ENCODE measurements at places on chromosomes 13 and 19.

DNA sequence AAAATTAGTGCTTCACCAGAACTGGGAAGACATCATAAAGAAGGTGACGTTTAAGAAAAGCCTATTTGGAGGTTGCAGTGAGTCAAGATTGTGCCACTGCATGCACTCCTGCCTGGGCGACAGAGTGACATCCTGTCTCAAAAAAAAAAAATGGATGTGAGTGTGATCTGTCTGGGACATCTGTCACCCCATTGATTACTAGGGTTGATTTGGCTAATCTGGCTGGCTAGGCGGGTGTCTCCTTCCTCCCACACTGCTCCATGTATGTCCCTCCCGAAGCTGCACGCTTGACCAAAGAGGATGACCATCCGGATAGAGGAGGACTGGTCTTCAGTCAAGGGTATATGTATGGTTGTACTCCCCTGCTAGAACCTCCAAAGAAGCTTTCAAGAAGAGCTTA, 2.6 kb downstream of the GTF2F2 start:
- DNase-seq, result no peak

GRCh38 chr13:33642374-33643065, 175.4 kb upstream of the RFC3 start:
- DNase-seq, result no peak

DNA sequence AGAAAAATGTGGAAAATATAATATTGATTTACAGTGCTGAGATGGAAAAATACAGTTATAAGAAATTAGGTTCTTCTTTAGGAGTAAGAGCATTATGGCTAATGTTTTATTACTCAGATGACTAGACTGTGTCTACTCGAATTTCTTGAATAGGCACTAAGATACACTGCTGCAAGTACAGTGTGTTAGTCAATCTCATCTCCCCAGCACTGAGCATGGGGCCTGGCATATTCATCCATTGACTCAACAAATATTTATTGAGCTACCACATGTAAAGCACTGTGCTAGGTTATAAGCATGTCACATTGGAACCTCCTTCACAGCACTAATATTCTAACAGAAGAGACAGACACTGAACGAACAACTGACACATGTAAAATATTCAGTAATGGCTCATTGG, 242.5 kb upstream of the GPC6 start:
- DNase-seq, result no peak

DNA sequence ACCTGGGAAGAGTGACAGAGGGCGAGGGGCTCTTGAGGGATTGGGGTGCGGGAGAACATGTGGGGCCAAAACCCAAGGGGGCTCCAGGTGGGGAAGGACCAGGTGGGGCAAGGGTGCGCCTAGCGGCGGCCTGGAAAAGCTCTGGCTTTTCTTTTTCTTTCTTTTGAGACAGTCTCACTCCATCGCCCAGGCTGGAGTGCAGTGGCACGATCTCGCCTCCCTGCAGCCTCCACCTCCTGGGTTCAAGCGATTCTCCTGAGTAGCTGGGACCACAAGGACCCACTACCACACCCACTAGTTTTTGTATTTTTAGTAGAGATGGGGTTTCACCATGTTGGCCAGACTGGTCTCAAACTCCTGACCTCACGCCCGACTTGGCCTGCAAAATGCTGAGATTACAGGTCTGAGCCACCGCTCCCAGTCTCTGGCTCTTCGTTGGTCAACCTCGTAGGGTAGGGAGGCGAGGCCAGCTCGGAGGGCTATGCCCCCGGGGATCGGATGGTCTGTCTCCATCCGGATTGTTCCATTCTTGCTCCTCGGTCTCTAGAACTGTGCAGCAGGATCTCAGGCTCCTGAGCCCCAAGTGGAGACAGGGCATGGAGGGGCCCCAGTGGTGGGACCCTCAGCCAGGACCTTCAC, 3.7 kb downstream of the GADD45B start:
- DNase-seq, result no peak

DNA sequence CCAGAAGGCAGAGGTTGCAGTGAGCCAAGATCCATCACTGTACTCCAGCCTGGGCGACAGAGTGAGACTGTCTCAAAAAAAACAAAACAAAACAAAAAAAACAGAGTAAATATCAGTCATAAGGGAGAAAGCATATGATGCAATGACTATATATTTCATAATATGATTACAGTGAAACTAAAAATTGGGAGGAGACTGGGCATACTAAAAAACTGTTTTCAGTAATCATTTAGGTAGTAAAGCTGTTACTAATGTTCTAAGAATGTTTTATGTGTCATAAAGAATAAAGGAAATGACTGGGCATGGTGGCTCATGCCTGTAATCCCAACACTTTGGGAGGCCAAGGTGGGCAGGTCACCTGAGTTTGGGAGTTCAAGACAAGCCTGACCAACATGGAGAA, 15.9 kb downstream of the ZNF573 start:
- no peak for DNase-seq

GRCh38 chr13:61183670-61184069, 232.0 kb downstream of the PCDH20 start:
- DNase-seq, result no peak

DNA sequence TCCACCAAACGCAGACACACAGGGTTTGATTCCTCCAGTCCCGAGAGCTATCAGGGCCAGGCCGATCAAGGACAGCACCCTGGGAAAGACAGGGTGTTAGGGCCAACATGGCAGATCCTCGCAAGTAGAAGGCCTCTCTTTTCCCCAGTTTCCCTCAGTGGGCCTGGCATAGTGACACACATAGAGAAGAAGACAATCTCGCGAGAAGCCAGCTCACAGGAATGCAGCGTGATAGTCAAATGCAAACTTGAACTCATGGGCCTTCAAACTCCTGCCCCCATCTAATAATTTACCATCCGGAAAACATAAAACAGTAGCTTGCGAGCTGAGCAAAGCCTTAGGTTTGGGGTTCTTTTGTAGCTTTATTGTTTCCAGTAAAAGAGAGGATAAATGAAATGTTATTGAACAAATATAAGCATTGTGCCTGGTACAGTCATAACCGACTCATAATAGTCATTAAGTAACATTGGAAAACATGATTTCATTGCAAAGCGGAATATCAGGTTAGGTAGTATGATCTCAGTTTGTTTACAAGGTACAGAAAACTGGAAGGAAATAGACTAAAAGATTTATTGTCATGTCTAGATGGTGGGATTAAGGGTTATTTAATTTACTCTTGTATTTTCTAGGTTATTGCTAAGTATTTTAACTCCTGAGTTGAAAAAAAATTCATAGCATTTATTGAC, 30.5 kb downstream of the SLC15A1 start:
- no peak for DNase-seq

- DNase-seq, result no peak
Observed at GRCh38 chr19:15298847-15299567, 33.3 kb downstream of the BRD4 start.
